SK-N-SH (cell line): ENCODE measurements at places on chromosomes 7 and 10. TPM values are rescaled to one million over a fixed set of nuclear protein-coding genes. Genes with fewer than 3 reads are reported as not detected.
A peak's percentile ranks its signal among the peaks of the same experiment; 100 is the strongest.

Gene RELN
- polyA plus RNA-seq: 0.02 and 0.06 TPM in 2 replicates

Gene ERVW-1
- polyA plus RNA-seq: not detected in 2 replicates

Gene KLLN
- polyA plus RNA-seq: 0.83 and 1.2 TPM in 2 replicates

DNA sequence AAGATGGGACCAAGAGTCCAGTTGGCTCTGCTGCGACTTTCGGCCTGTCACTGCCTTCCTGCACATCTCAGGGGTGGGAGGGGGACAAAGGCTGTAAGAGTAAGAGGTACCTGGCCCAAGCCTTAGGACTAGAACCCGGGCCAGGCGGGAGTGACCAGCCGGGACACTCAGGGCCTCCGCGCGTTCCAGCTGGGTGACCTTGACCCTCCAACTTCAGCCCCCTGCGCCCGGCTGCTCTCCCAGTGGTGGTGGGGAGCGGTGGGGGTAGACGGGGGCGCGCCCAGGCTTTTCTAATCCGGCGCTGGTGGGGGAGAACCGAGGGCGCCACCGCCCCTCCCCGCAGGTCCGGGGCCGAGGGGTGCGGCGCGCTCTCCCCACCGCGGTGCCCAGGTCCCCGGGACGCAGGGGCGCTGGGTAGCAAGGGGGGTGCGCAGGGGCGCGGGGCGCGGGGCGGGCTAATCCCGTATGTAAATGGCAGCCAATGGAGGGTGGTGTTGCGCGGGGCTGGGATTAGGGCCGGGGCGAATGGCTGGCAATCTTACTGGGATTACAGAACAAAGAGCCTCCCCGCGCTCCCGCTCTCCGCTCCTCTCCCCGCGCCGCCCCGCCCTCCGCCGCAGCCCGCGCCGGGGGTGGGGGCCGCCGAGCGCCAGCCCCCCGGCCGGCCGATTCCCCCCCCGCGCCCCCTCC is at the start of gene GTF2IRD1:
Gene GTF2IRD1 (plus strand): TSS at position 585 of the 690 bp plus-strand sequence. CDS start 54,175 bp downstream, outside the sequence.
- peak within 1 kb of the TSS; percentile 81 for H3K4me3 ChIP-seq
- H3K27me3 ChIP-seq: no peaks in the 10 kb centered on the region
- H3K4me1 ChIP-seq: peaks cover 10% of the 10 kb centered on the region; the same call in 1 of the 2 replicates
- H3K27ac ChIP-seq: peak within 1 kb of the TSS; percentile 83

- H3K27ac ChIP-seq: no peak overlapping the region
- H3K27me3 ChIP-seq: no peaks in the 10 kb centered on the region
- DNase-seq: no peak
- no peak overlapping the region for H3K4me3 ChIP-seq
These were observed 66.3 kb downstream of the AVL9 start for GRCh38 chr7:32561613-32562012.

Gene IFIT1B
- 0.03 TPM in 1 of 2 replicates, not detected in the other for polyA plus RNA-seq

DNA sequence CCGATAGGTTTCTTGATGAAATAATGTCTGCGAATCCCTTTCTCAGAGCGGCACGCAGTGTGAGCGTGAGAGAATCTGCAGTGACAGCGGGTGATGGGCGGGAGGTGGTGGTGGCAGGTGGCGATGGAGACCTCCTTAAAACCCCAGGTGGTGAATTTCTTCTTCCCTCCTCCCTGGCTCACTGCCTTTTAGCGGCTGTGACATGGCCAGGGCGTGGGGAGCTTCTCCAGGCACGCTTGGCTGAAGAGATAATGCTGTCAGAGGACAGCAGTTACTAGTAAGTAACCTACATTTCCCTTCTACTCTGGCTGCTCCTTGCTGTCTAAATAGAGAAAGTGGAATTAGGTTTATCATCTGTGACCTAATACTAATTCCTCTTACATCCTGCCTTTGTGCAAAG is 141.4 kb upstream of the INSYN2A start:
- no peak overlapping the region for H3K27ac ChIP-seq
- H3K36me3 ChIP-seq: no peaks in the 10 kb centered on the region; the same call in 1 of the 2 replicates
- H3K4me3 ChIP-seq: no peak overlapping the region
- H3K4me1 ChIP-seq: no peaks in the 10 kb centered on the region
- H3K27me3 ChIP-seq: no peaks in the 10 kb centered on the region

DNA sequence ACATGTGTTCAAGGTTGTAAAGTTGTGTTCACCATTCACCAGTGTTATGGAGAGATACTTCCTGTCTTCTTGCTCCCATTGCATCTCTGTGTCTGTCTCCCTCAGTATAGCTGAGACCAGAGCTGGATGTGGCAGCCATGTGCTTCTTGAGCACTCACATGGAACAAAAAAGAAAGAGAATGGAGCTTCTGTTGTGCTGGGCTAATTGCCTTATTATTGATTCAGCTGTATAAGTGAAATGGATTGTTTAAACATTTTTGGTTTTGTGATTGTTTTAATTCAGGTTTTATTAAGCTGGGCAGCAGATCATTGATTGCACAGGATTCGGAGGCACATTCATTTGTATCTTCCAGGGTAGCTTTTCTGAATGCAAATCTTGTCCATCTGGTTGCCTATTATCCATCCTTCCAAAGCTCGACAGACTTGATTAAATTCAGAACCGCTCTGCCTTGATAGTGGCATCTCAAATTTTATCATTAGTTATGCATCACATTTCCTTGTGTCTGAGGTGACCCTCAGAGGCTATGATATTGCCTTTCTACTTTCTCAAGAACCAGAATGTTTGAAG is 119.9 kb downstream of the CCNY start:
- no peaks in the 10 kb centered on the region for H3K36me3 ChIP-seq
- H3K4me3 ChIP-seq: no peak overlapping the region
- H3K27me3 ChIP-seq: no peaks in the 10 kb centered on the region

Gene NEUROD6
- polyA plus RNA-seq: not detected in 2 replicates

DNA sequence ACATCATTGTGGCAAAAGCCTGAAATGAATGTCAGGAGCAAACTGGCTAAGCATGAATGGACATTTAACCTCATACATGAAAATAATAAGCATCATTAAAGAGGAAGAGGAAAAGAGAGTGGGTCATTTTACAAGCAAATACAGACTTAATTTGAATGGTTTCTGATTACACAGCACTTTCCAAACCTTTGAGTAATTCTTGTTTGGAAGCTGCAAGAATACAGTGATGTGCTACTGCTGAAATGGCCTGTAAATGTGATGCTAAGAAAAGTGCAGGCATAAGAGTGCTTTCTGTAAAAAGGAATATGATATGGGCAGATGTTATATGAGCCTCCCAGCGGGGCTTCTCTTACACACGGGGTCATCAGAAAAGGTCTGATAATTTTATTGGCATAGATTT is 30.2 kb downstream of the TAS2R16 start:
- DNase-seq: no peak
- H3K4me3 ChIP-seq: no peak overlapping the region
- H3K27me3 ChIP-seq: no peaks in the 10 kb centered on the region
- H3K4me1 ChIP-seq: no peaks in the 10 kb centered on the region
- no peaks in the 10 kb centered on the region for H3K36me3 ChIP-seq

- no peaks in the 10 kb centered on the region for H3K27me3 ChIP-seq
- H3K27ac ChIP-seq: no peak overlapping the region
- H3K4me1 ChIP-seq: 0 out of 2 replicates have a peak, but pooled peaks cover 5% of the 10 kb centered on the region
- H3K4me3 ChIP-seq: no peak overlapping the region
These were observed 9.3 kb downstream of the LZTS2 start for GRCh38 chr10:101008823-101009423.

DNA sequence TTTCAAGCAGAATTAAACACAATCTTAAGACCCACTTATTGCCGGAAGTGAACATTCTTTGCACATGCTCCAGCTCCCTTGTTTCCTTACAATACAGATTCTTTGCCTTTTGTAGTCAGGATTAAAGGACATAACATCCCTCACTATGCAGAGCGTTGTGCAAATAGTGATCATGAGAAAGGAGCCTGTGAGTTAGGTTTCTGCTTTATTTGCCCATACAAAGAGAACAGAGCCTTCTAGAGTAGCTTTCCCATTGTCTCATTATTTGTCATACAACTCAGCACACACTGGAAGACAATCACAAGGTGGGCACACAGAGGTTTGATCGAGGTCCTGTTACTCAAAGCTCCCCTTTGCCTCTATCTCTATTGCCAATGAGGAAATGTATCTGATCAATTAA is 48.2 kb upstream of the WDR11 start:
- no peak overlapping the region for H3K4me3 ChIP-seq
- no peak for DNase-seq
- no peaks in the 10 kb centered on the region for H3K27me3 ChIP-seq
- H3K27ac ChIP-seq: no peak overlapping the region
- H3K4me1 ChIP-seq: no peaks in the 10 kb centered on the region
